ENCODE measurements at places on chromosomes 3 and 15.

DNA sequence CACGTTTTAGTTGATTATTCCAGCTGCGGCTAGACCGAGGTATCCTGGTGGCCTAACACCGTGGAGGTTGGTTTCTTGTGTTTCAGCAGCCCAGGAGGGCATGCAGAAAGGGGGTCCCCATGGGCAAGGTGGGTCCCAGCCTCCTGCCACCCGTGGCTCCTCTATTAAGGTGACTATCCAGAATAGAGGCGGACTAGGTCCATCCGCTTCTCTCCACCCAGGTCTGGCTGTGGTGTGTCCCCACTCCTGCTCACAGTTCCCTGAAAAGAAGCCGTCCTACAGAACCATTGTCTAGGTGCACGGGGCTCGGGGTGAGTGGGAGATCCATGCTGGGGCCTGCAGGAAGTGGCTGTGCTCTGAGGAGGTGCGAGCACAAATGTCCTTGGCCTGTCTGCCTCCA is 81.5 kb downstream of the WNT7A start:
- DNase-seq, result no peak

GRCh38 chr3:146948186-146948585 is 343.0 kb upstream of the PLSCR5 start:
- DNase-seq, result no peak

DNA sequence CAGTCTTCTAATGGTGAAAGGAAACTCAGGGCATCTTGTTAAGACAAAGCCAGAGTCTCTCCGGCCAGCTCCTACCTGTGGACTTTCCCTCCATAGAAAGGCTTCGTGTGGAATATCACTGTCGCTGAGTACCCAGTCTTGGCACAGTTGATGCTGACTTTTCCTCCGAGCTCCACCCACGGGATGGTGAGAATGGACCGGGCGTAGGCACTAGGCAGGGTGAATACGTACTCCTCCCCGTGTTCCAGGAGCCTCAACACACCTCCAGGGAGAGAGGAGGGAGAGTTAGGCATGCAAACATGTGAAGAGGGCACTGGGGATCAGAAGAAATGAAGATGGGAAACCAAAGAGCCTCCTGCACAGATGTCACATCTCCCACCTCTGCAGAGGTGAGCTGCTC is 138.0 kb downstream of the STT3B start:
- DNase-seq, result no peak

DNA sequence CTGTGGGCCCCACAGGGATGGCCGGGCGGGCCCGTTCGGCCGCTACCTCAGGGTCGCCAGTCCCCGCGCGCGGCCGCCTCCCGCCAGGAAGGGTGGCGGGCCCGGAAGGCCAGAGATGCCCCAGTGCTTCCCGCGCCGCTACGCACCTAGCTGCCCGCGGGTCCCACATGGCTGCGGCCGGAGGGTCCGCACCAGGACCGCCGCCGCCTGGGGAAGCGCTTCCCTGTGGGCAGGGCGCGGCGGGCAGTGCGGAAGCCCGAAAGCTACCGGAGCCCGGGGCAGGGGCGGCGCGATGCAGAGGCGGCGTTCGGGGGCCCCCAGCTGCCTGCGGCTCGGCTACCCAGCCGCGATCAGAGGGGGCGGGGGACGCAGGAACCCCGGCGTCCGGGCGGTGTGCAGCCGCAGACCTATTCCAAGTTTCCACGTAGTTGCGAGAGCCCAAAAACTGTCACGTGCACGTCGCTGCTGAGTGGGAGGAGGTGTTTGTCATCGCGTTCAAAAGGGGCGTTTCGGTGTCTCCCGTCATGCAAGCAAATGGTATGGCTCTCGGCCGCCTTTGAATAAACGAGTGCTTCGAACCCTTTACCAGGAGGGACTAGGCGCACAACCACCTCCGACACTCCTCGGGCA is at the start of gene TRANK1:
TSS of gene TRANK1 (minus strand) at position 414 of the 630 bp plus-strand sequence. CDS start at position 169, 245 bp downstream.
- peak; percentile 71 for DNase-seq

- no peak for DNase-seq
Measured at GRCh38 chr3:2589336-2589969, 490.8 kb downstream of the CNTN4 start.

DNA sequence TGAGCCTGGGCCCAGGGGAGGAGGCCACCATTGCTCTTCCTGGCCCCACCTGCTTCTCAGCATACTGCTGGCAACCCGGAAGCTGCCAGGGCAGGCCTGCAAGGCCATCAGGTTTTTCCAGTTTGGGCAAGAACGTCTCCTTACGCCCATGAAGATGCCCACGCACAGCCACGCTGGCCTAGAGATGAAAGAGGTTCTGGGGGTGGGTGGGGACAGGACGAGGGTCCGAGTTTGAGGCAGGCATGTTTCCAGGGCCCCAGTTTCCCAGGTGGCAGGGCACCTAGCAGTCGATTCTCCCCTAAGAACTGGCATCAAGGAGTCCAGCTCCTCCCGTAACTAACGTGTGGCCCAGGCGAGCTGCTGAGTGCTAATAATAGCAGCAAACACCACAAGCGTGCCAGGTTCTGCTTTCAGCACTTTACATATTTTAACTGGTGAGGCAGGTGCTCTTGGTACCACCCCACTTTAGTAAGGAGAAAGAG is 45.8 kb downstream of the ZNF710 start:
- DNase-seq, result no peak

- DNase-seq, result peak; percentile 3
Measured at GRCh38 chr3:111069974-111070771, 1.4 kb upstream of the NECTIN3 start.

- DNase-seq, result no peak
Measured at GRCh38 chr3:139558351-139559266, 19.1 kb upstream of the RBP1 start.

- DNase-seq, result peak; percentile 57
Measured at GRCh38 chr3:30607032-30607833, 832 bp downstream of the TGFBR2 start.

GRCh38 chr3:49283997-49284396 is 7.0 kb upstream of the C3orf62 start:
- no peak for DNase-seq

DNA sequence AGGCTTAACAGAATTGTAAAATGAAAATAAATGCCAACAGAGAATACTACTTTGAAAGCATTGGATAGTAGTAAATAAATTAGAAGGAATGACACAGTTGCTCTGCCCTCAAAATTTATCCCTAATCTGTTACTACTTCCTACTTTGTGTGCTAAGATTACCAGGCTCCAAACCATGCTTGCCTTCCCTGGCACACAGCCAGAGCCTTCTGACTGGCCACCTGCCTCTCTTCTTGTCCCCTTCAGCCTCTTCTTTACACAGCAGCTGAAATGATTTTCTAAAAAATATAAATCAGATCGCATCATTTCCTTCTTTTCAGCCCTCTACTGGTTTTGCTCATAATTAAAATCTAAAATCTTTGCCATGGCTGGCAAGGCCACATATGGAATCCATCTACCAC is 334.1 kb downstream of the FHIT start:
- DNase-seq, result no peak

DNA sequence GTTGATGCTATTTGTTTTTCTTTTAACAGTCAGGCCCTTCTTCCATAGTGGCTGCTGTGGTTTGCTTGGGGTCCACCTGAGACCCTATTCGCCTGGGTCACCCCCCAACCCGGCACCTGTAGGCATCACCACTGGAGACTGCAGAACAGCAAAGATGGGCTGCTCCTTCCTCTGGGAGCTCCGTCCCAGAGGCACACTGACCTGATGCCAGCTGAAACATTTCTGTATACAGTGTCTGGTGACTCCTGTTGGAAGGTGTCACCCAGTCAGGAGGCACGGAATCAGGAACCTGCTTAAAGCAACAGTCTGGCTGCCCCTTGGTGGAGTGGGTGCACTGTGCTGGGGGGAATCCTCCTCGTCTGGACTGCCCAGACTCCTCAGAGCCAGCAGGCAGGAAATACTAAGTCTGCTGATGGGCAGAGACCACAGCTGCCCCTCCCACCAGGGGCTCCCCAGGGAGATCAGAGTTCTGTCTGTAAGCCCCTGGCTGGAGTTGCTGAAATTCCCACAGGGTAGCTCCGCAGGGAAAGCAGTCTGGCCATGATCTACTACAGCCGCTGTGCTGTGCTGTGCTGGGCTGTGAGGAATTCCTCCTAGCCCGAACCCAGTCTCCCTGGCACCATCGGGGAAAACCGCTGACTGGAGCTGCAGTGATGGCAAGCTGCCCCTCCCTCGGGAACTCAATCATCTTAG is 248.2 kb downstream of the TBC1D5 start:
- no peak for DNase-seq

GRCh38 chr15:40855706-40856234 is 11.9 kb downstream of the SPINT1 start:
- no peak for DNase-seq

DNA sequence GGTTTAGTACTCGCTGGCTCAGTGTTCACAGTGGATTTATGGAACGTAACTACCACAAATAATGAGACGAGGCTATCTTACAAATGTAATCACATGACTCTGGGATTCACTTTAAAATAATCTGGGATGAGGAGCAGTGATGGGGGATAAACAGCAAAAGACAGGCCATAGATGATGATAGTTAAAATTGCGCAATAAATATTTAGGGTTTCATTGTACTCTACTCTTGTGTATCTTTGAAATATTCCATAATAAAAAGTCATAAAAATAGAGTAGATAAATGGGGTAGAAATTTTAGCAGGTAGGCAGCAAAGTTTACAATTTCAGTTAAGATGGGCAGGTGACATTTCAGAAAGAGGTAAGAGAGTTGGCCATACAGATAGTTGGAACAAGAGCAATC is 196.6 kb downstream of the KCNMB2 start:
- no peak for DNase-seq

GRCh38 chr3:81218023-81218422 is 543.4 kb downstream of the GBE1 start:
- no peak for DNase-seq

DNA sequence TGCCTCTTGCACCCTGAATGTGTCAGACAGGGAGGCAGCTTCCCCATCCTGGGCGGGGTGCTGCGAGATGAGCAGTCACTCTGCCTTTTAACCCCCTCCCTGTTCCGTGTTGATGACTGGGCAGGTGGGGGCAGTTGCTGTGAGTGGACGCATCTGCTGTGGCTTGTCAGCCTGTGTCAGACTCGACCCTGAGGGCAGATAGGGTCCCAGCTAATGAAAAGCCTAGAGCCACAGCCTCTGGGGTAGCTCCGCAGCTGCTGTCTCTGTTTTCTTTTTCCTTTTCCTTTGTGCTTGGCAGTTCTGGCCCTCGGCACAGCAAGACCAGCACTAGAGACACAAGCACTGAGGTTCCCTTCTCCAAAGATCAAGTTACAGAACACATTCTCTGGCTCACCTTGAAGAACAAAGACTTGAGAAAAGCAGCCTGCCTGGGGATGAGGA is 43.0 kb upstream of the GLCE start:
- no peak for DNase-seq

DNA sequence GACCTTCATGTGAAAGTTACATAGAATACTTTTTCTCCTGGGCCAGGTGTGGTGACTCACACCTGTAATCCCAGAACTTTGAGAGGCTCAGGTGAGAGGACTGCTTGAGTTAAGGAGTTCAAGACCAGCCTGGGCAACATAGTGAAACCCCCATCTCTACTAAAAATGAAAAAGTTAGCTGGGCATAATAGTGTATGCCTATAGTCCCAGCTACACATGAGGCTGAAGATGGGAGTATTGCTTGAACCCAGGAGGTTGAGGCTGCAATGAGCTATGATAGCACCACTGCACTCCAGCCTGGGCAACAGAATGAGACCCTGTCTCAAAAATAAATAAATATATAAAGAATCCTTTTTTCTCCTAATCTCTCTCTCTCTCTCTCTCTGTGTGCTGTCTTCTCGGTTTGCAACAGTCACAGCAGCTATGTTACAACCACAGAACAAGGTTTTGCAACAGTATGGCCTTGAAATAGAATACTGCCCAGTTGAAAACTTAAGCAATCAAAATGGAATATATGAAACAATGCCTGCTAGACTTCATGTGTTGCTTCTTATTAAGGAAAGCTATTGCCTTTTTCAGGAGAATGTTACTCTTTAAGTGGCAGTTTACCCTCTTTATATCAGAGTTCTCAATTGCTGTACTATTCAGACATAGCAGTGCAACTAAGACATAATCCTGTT is 12.3 kb upstream of the DENND4A start:
- DNase-seq, result no peak

DNA sequence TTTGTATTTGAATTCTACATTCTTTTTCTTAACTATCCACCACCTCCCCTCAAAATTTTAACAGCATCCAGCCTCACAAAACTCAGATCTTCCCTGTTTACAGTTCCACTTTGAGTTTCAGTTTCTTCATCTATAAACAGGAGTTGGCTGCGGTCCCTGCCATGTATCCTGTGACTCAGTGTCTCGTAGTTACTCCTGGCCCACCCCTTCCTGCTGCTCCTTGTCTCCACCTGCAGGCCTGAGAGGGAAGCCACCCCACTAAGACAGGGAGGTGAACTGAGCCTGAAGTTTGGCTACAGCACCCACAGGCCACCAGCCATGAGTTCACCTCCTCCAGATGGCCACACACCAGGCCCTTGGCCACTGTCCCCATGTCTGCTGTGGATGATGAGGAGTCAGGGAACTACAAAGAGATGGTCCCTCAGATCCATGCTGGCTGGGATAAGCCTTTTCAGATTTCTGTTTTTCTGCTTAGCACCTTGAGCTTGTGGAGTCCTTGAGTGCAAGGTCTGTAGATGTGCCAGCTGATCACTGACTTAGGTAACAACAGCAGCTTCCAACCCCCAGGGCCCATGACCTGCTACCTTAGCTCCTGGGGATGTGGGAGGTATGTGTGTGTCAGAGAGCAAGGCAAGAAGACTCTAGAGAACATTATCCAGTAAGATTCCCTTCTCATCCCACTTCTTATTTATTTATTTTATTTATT is 37.5 kb downstream of the CD86 start:
- DNase-seq, result peak; percentile 91

DNA sequence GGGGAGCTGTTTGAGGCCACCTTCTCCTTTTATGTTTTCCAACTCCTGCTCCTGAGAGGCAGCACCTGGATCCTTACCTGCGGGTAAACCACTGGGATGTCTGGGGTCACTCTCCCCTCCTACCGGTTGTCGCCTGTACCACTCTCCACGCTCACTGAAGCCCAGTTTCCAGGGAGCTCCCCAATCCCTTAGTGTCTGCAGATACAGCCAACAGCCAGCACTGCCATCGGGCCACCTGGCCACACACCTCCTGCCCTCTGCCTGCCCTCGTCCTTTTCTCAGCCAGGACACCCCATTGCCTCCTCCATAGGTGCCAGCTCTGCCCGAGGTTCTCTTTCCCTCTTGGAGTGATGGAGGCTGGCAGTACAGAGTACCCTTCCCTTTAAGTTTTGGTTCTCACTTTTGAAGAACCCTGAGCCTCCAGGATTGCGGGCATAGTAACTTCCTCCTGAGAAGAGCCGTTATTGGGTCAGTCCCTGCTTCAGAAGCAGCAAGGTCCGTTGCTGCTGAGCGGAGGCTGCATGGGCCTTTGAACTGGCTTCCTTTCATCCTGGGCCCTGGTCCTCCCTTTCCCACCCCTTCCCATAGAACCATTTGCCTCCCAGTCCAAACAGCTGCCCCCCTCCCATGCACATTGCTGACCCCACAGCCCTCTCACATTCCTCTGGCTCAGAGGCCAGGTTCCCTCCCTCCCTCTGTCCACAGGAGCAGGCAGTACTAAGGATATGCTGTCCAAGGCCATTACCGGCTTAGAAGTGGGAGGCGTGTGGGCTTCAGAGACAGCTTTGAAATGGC is 30.9 kb downstream of the ARNT2 start:
- no peak for DNase-seq

GRCh38 chr3:123757281-123757940 is 126.7 kb downstream of the MYLK start:
- DNase-seq, result no peak
